ENCODE measurements at places on chromosomes 3 and 15.

GRCh38 chr15:101434032-101434920 is 55.2 kb downstream of the PCSK6 start:
- DNase-seq, result no peak

GRCh38 chr3:57658536-57658935 is 34.3 kb downstream of the DENND6A start:
- no peak for DNase-seq

DNA sequence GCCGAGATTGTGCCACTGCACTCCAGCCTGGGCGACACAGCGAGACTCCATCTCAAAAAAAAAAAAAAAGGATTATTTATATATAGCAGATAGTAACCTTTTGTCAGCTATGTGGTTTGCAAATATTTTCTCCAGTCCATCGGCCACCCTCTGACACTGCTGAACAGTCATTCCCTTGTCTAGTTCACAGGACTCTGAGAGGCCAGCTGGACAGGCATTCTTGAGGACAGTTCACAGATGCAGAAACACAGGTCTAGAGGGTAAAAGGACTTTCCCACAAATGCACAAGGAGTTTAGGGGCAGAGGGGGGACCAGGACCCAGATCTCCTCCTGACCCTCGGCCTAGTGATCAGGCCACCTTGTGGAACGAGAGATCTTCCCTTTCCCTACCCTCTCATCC is 7.5 kb upstream of the TMEM40 start:
- DNase-seq, result no peak

- no peak for DNase-seq
Measured at GRCh38 chr3:117291476-117291875, 581.9 kb downstream of the TUSC7 start.

GRCh38 chr3:71089271-71089847 is 494.2 kb downstream of the FOXP1 start:
- no peak for DNase-seq

GRCh38 chr3:148494451-148494850 is 203.3 kb upstream of the AGTR1 start:
- DNase-seq, result no peak

GRCh38 chr3:45670991-45671390 is 18.2 kb upstream of the SACM1L start:
- no peak for DNase-seq

GRCh38 chr3:57826245-57826951 is 70.3 kb downstream of the SLMAP start:
- DNase-seq, result no peak

- peak; percentile 53 for DNase-seq
Measured at GRCh38 chr3:38003371-38003816, 12.8 kb downstream of the VILL start.

- no peak for DNase-seq
Measured at GRCh38 chr3:155252021-155252420, 41.5 kb downstream of the STRIT1 start.

DNA sequence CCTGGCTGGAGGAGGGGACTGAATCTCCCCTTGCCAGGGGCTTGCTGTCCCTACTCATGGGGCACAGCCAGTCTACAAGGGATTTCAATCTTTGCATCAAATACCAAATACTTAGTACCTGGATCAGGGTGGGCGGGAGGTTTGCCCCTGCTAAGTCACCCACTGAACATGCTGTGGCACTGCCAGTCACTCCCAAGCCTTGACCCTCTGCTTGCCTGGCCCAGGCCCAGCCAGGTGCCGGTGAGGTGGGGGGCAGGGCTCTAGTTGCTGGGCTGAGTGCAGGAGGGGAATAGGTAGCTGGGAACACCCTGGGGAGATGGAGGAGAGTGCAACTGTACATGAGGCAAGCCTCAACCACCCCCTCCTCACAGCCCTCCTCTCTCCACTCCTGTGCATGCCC is 136.3 kb upstream of the LRTM1 start:
- DNase-seq, result no peak

GRCh38 chr3:33417066-33417673 is 23.0 kb downstream of the UBP1 start:
- DNase-seq, result peak; percentile 61

DNA sequence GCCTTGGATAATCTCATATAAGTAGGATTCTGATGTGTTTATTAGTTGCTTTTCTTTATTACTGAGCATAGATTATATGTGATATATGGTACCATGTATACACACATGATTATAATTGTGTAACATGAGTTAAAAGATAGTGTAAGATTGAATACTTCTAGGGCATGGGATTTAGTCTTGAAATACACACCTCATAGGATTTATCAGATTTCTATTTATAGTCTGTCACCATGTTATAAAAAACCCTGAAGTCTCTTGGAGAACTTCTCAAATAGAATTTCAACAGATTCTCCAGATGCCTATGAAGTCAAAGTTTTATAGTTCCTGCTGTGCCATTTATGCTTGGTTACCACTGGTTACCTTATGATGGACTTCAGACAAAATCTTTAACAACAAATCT is 11.2 kb upstream of the KPNA4 start:
- no peak for DNase-seq

- DNase-seq, result peak; percentile 29
Measured at GRCh38 chr3:102129760-102130608, 280.7 kb downstream of the NFKBIZ start.

GRCh38 chr15:62254137-62254934 is 89.3 kb upstream of the C2CD4B start:
- DNase-seq, result peak; percentile 73

DNA sequence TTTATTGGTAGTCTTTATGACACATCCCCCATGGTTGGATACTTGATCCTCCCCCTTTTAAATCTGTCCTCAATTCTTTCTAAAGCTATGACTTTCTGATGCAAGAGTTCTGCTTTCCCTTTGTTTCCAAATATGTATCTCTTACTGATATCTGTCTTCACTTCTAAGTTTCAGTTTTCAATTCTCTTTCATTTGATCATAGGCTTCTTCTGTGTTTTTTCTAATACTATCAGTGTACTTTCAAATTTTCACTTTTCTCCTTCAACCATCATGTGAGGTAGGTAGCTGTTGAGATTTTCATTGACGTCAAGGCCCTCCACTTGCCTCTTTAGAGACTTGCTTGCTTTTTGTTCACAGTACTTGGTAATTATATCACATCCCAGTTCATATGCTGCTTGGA is 436.5 kb downstream of the CNTN4 start:
- DNase-seq, result no peak

DNA sequence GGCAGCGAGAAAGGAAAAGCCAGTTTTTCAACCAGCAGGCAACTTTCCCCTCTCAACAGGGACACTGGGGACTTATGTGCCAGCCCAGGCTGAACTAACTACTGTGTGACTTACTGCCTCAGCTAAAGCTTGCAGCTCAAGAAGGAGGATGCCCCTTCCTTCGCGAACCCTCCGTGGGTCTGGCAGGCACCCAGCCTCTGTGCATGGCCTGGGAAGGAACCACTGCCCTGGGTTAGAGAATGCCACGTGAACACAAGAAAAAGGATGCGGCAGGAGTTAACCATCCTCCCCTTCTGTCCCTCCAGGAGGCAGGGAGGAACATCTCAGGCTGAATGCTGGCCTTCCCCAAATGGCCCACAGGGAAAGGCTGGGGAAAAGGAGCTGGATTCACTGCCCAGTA is 29.0 kb downstream of the CHDH start:
- DNase-seq, result no peak

GRCh38 chr3:10007126-10007782 is 19.0 kb upstream of the FANCD2 start:
- DNase-seq, result no peak

GRCh38 chr3:9068051-9068450 is 104.8 kb upstream of the RAD18 start:
- no peak for DNase-seq

DNA sequence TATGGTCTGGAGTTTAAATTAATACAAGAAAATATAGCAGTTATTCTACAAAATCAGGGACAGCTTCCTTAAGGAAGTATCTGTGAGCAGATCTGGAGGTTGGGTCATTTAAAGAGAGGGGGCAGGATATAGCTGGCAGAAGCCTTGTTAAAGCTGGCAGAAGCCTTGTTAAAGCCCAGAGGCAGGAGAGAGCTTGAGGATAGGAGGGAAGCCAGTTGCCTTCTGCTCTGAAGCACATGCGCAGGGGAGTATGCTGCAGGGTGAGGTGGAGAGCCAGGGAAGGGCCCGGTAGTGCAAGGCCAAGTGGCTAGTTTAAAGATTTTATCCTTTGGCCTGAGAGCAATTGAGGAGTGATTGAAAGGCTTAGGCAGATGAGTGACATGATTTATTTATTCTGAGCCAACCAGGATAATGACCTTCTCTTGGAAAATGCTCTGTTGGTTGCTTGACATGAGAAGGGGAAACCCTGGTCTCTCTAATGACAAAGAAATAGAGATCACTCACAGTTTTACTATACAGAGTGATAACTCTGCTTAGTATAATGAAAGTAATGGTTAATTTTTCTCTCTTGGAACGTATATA is 3.9 kb downstream of the EAF1 start:
- DNase-seq, result no peak

GRCh38 chr15:85839643-85840042 is 44.9 kb upstream of the KLHL25 start:
- DNase-seq, result no peak

DNA sequence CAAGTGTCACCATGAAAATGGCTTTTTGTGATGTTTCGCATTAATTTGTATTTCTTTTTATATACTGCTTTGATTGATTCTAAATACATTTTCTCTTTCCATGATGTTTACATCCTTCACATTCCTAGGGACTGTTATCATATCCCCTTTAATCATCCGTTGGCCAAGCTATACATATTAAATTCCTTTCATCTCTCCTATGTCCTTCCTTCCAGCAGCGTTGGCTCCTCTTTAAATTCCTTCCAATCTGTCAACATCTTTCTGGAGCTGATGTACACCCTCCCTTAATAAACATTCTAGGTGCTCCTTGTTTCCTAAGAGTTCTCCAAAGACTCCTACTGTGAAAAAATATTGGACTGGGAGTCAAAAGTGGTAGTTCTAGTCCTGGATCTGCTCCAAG is 87.8 kb downstream of the IGF2BP2 start:
- DNase-seq, result no peak

GRCh38 chr15:100521907-100522306 is 6.8 kb downstream of the CERS3 start:
- DNase-seq, result no peak

- DNase-seq, result no peak
Measured at GRCh38 chr3:188064831-188065493, 89.0 kb upstream of the LPP start.

DNA sequence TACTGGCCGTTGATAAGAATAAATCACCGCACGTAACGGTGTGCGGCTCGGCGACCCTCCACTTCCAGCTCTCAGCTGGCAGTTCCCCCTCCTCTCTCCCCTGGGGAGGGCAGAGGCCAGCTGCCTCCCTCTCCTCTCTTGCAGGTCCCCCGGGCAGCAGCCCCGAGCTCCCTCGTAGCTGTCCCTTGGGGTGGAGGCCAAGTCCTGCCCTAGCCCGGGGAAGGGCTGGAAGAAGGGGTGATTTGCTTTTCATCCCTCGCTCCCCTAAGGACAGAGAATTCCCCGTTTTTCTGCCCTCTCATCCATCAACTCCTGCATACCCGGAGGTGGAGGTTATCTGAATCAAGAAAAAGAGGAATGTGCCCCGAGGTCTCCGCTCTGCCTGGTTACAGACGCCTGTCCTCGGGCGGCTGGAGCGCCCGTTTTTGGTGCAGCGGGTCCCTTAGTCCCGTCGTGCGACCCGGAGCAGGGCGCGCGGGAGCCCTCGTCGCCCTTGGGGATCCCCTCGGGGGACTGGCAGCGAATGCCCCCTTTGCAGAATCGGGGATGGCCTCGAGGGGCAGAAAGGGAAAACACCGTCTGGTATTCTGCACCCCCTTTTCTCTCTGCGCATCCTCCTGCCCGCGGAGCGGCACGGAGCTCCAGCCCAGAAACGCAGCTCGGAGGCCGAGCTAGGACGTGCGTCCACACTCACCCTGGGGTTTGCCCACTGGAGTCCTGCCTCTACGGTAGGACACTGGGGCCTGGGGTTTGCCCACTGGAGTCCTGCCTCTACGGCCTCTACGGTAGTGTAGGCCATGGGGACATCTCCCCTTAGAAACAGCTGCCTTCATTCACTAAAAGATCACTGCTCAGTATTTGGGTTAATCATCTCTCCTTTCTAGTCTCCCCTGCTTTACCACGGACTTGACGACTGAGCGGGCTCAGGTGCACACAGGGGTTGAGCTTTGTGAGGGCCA is 2.2 kb downstream of the PTPRG start:
- no peak for DNase-seq

DNA sequence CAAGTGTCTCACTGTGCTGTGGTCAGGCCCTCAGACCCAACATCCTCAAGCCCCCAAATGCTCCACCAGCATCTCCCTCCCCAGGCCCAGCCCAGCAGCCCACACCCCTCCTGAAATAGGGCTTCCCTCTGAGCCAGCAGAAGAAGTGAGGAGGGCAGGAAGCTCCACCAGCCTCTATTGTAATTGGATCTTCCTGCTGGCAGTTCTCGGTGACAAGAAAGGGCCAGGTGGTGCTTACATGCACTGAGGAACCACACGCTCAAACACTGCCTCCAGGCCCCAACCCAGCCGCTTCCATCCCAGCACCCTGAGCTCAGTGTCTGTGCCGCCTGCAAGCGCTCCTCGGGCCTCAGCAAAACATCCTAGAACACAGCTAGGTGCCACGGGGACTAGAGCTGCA is 96.7 kb downstream of the ATP10A start:
- DNase-seq, result no peak

DNA sequence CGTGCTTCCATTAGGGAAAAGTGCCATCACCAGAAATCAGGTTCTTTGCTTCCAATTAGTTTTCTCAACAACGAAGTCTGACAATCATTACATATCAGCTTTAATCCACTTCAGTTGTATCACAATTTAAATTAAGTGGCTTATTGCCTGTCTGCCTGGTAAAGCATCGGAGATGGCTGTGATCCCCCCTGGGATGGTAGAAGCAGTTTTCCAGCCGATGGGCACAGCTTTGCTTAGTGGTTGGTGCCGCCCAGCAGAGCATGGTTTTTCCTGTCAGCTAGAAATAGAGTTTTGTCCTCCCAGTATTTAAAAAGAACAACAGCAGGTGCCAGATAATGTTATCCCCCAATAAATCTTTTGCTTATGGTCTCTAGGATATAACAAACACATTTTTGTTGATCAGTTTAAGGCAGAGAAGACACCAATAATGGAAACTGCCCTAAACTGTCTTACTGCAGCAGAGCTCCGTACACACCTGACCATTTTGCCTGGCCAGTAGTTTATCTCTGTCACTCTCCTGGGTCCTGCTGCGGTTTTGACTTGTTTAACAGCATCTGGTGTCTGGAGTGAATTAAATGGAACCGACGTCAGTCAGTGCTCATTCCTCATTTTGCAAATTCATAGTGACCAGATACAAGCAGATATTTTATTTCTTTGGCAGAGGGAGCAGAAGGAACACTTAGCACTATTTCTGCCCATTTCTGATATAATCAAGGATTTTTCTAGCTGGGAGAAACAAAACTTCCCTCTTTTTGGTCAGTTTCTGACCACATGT is 79.1 kb downstream of the SLC49A4 start:
- DNase-seq, result no peak

All from activated CD4-positive, alpha-beta T cell treated with anti-CD3 and anti-CD28 coated beads, Interleukin-2, amount 50 U/mL, for 16 hours (primary cell).